IMR-90 (cell line): ENCODE measurements at places on chromosomes 6 and 20.

DNA sequence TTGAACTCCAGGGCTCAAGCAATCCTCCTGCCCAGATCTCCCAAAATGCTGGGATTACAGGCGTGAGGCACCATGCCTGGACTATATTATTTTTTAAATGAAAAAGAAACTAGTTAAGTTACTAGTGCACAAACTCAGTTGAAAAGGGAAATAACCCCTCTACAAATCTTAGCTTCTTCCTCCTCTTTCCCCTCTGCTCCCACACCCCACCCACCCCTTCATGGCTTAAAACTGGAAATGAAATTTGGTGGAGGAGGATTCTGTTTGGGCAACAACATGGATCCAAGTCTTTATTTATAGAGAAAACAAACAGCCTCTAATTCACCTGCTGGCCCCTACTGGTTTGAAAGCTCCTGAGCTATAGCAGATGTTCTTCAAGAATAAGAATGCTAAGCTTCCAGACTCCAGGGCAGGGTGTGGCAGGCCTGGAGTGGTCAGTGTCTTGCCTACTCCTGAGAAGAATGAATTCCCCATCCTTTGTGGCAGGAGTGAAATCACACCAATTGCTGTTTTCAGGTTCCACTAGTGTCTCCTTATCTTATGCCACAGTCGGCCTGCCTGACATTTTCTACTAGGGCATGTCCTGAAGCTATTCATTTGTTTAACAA lies 73.5 kb downstream of the ZFP64 start:
- no peak for DNase-seq

GRCh38 chr6:118697554-118697953 lies 46.2 kb upstream of the CEP85L start:
- DNase-seq: no peak

DNA sequence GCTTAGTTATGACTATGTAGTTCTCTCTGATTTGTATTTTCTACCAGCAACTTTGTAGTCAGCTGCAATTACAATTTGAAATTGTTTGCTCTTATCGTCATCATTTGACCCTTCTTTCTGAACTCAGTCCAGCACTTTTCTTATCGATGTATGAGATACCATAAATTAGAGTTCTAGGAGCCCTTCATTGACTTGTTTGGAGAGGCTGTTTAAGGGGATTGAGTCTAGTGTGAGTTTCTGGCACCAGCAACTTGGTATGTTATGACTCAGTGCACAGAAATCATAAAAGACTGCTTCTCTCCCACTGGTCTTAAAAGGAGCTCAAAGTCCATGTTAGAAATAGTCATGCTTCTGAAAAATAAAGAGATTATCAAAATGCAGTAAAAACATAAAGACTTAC lies 190.3 kb downstream of the TENT5A start:
- peak; percentile 89 for DNase-seq

- no peak for DNase-seq
Measured at GRCh38 chr6:56022678-56023077, 147.3 kb upstream of the BMP5 start.

- no peak for DNase-seq
Measured at GRCh38 chr20:53929399-53929798, 141.0 kb downstream of the BCAS1 start.

GRCh38 chr6:144816936-144817335 lies 531.8 kb downstream of the UTRN start:
- DNase-seq: no peak

GRCh38 chr6:120354452-120355098 lies 979.7 kb downstream of the TBC1D32 start:
- DNase-seq: no peak

DNA sequence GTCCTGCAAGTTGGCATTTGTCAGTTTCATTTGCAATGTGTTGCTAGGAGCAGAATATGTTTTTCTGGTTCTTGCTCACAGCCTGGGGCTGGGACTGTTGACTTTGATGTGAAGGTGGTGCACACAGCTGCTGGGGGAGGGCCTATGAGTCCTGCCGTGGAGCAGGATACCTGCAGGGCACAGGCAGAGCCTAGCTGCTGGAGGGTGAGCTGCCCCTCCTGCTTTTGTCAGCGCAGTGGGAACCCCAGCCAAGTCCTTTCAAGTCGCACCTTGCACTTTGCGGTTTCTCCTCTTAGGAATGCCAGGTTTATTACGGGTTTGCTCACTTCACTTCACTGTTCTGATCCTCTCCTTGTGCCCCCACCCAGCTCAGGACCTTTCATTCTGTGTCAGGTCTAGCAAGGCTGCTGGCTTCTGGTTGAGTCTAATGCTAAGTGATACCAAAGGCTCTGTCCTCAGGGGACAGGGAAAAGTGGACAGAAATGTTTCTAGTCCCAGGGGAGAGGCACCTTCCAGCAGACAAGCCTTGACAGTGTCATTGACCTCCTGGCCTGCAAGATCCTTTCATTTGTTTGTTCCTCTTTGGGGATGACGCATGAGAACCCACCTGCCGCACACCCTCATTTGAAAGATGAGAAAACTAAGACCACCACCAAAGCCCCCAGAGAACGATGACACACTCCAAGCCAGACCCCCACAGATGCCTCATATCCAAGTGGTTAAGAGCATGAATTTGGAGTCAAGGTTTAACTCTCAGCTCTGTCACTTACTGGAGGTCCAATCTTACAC lies 2.7 kb upstream of the SPO11 start:
- DNase-seq: no peak

GRCh38 chr20:54608039-54608745 lies 132.8 kb downstream of the DOK5 start:
- DNase-seq: no peak

DNA sequence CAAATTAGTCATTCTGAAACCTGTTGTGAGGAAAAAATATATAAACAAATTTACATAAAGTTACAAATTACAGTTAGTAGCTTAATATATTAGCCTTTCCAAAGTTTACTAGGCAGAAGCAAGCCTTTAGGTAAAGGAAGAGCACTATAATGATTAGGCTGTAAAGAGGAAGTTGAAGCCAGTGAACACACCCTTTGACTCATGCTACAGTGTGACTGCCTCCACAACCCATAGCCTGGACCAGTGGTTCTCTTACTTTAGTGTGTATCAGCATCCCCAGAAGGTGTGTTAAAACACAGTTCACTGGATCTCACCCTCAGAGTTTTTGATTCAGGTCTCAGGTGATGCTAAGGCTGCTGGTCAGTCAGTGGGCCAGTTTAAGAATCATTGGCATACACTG lies 91.4 kb upstream of the DEFB112 start:
- DNase-seq: no peak

GRCh38 chr6:84017709-84018452 lies 15.7 kb upstream of the MRAP2 start:
- DNase-seq: no peak

DNA sequence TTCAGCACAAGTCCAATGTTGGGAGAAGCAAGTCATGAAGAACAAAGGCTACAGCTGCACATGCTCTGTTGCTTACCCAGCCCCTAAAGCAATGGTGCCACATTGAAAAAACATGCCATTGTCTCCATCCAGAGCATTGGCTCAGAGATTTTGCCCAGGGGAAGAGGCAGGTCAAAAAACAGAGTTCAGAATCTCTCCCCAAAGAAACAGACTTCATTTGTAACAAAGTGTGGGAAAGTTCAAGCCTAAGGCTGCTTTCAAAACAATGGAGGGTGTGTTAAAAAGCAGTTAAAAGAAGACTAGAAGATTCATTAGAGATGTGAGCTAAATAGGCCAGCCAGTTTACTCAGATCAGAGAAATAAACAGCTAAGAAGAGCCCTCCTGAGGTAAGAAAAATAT lies 63.6 kb downstream of the DZANK1 start:
- no peak for DNase-seq

DNA sequence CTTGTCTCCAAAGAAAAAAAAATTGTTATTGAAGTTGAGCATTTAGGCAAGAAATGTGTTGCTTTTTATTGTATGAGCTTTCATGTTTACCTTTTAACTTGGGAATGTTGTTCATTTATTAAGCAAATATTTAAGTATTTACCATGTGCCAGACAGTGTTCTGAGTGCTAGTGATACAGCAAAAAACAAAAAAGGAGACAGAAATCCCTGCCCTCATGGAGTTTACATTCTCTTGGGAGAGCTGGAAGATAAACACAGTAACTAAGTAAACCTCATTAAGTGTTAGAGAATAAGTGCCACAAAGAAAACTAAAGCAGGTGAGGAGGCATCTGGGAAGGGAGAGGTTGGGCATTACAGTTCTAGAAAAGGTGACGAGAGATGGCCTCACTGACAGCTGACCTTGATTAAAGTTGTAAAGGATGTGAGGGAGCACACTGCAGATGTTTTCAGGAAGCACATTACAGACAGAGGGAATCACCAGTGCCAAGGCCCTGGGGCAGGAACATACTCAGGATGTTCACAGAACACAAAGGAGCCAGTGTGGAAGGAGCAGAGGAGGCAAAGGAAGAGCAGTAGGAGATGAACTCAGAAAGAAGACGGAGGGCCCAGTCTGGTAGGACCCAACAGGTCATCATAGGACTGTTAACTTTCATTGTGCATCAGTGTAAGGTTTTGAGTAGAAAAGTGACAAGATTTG lies 33.5 kb downstream of the XRN2 start:
- no peak for DNase-seq

DNA sequence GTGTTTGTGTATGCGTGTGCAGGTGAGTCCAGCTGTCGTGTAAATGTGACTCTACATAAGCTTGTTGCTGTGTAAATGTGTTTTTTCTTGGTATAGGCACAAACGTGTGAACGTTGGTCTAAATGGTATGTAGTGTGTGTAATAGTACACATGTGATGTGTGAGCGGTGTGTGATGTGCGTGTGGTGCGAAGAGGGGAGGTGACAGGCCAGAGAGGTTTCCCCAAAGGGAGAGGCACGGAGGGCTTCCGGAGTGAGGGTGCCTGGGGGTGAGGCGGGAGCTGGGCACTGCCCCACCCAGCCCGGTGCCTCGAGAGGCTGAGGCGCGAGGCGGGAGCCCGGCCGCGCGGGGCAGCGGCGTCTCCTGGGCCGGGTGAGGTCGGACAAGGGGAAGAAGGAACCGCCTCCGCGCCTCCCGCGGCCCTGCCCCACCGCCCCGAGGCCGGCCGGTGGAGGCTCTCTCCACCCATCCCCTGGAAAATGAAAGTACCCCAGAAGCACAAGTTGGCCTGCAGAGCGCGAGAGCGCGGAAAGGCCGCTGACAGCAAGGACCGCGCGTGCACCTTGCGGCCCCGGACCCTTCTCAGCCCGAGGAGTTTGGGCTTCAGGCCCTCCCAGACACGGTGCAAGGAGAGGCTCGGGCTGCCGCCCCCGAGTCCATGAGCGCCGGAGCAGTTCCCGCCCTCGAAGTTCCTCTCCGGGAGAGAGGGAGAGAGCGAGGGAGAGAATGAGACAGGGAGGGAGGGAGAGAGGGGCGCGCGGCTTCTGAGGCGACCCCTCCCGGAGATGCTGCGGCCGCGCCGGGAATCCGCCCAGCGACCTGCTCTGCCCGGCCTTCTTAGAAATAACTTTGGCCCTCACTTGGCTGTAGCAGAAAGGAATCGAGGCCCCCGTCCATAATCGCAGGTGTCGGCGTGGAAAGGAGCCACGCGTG lies 43.2 kb upstream of the OSTM1 start:
- peak; percentile 21 for DNase-seq

DNA sequence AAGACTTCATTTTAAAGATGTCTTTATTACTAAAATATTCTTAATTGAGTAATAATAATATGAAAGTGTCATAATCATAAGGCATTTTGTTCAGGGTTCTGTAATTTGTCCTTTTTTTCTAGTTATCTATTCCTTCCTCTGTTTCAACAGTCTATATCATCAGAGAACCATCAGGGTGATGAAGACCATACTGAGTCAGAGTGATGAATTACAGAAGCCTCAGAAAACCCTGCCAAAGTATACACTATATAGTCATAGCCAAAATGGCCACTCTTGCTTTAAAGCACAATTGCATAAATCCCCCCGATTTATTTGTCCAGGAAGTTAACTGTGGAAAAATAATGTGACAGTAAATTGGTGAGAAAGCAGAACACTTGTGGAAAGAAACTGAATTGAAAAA lies 735.0 kb downstream of the EPHA7 start:
- DNase-seq: peak; percentile 36

DNA sequence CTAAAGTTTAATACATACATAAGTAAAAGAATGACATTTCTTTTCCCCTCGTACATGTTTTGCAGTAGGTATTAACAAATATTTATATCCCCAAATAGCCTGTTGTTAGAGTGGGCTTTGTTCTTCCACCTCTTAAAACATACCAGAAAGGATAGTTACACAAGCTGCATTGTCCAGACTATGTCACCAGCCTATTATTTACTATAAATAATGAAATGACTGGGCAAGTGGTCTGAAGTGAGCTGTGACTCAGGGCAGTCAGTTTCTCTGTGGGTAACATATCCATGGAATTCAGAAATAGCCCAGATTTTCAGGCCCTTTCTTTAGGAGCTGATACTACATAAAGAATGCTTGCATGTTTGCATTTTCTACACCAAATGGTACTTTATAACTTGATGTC lies 60.1 kb downstream of the FUT9 start:
- no peak for DNase-seq

- DNase-seq: no peak
Measured at GRCh38 chr6:154773610-154774089, 40.4 kb downstream of the SCAF8 start.

DNA sequence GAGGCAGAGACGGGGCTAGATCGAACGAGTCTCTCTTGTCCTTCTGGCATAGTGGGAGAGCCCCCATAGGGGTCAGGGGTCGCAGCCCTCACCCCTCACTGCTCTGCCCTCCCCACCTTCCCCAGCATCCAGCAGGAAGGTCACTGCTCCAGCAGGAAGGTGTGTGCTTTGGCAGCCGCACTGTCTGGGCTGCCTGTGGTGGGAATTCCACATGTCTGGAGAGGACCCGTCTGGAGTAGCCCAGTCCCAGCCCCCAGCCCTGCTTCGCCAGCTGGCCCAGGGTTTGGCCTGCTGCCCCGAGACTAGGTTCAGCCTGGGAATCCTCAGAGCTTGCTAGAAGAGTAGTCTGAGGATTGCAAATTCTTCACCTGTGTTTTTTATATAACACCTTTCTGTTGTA lies 2.5 kb upstream of the R3HDML start:
- DNase-seq: no peak

- DNase-seq: peak; percentile 71
Measured at GRCh38 chr6:2124260-2124709, 121.1 kb downstream of the GMDS start.

- DNase-seq: no peak
Measured at GRCh38 chr6:101116337-101116736, 235.2 kb upstream of the ASCC3 start.

- DNase-seq: no peak
Measured at GRCh38 chr6:133871131-133871530, 17.8 kb upstream of the TCF21 start.

DNA sequence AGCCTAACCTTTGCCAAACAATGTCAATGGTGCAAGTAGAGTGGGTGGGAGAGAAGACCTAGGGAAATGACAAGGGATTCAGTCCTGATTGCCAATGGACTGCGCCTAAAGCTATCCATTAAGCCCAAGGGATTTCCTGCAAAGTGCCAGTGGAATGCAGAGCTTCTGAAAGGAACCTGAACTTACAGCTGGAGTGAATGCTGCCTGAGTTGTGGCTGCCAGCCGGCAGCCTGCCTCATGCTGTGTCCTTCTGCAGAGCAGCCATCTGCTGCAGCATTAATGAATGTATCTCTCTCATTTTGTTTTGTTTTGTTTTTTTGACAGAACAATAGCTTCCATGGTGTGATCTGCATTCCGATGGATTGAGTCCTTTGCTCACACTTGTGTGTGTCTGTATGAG lies 44.7 kb downstream of the SLC35F1 start:
- DNase-seq: no peak
